Stimulated activated CD4-positive, alpha-beta T cell treated with anti-CD3 and anti-CD28 coated beads, Interleukin-15, amount 100 ng/mL, for 1 hour (primary cell): ENCODE measurements at places on chromosomes 12 and 14.

DNA sequence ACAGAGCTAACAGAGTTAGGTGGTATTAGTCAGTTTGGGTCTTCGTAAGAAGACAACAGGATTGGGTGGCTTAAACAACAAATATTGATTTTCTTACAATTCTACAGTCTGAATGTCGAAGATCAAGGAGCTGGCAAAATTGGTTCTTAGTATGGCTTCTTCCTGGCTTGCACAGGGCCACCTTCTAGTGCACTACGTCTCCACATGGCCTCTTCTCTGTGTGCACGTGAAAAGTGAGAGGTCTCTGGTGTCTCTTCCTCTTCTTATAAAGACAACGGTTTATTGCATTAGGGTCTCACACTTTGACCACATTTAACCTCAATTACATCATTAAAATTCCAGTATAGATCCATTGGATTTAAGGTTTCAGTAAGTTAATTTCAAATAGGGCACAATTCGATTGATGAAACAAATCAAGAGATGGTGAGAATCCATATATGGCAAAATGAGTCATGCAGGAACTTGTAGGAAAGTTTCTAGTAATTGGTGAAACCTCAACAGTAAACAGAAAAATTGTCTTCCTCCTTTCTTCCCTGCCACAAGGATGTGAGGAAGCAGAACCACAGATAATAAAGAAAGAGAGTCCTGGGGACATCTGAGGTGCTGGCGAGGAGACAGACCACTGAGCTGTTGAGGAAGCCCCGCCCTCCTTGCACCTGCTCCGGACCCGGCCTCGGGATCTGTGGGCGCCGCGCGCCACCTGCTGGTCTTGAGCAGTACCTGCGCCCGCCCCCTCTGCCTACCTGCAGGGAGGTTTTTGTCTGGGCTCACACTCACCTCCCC lies 846.7 kb downstream of the TMEM121 start:
- DNase-seq, result peak; percentile 63

GRCh38 chr12:95701722-95702418 lies 88.7 kb downstream of the NTN4 start:
- no peak for DNase-seq

GRCh38 chr14:58332561-58332960 lies 34.2 kb downstream of the ARID4A start:
- DNase-seq, result no peak

- DNase-seq, result no peak
Measured at GRCh38 chr12:40015345-40015744, 90.5 kb downstream of the SLC2A13 start.

GRCh38 chr12:51048661-51049251 lies 629 bp downstream of the LETMD1 start:
- no peak for DNase-seq

- no peak for DNase-seq
Measured at GRCh38 chr14:53651096-53651740, 305.4 kb downstream of the BMP4 start.

GRCh38 chr12:132056320-132056719 lies 87.8 kb downstream of the DDX51 start:
- DNase-seq, result no peak

DNA sequence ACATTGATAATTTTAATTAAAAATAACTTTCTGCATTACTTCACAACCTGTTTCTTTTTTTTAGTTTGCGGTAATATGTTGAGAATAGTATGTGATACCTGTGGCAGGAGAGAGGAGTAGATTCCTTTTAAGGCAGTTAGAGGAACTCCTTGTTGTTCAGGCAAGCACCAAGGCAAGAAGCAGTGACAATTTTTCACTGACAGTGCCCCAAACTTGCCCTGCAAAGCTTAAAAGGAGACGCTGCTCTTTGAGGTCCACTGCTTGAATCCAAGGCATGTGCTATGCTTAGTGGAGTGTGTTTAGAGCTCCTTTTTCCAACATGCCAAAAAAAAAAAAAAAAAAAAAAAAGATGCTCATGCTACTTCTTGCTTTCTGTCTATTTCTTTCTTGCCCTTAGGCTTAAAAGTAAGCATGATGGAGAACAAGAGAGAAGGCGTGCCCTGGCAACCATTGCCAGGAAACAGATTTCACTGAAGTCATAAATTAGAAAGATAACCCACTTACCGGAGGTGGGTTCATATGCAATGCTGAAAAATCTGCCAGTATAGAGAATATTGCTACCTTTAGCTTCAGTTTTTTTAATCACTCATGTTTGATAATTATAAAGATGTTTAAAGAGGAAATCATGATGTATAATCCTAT lies 58.3 kb upstream of the DYRK2 start:
- no peak for DNase-seq

GRCh38 chr12:12887471-12887870 lies 3.9 kb upstream of the GPRC5A start:
- DNase-seq, result no peak

GRCh38 chr14:102539544-102540314 lies 30.2 kb upstream of the ANKRD9 start:
- DNase-seq, result no peak

DNA sequence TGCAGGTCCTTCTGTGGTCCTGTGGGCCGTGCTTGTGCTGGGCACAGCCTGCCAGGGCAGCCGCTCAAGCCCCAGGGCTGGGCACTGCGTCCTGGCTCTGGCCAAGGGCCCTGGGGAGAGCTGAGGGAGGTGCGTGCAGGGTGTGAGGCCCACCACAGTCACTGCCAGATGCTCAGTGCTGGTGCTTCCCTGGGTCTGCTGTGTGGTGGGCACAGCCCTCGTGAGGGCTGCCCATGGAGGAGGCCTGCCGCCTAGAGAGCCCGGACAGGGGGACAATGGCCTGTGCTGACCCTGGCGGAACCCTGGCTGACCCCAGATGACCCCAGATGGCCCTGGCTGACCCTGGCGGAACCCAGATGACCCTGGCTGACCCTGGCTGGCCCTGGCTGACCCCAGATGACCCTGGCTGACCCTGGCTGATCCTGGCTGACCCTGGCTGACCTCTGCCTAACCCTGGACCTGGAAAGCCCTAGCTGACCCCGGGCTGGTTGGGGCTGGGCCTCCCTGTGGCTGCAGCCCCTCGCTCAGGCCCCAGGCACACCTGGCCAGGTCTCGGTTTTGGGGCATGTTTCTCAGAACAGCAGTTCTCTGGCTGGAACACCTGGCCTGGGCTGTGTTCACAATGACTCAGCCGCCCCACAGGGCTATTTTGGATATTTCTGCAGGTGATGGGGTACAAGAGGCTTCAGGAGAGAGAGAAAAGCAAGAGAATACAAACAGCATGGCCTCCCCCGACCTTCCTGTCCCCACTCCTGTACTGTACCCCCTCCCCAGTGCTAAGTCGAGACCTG lies 55.4 kb downstream of the TMEM121 start:
- DNase-seq, result no peak

- DNase-seq, result no peak
Measured at GRCh38 chr12:54882079-54882478, 27.8 kb downstream of the MUCL1 start.

DNA sequence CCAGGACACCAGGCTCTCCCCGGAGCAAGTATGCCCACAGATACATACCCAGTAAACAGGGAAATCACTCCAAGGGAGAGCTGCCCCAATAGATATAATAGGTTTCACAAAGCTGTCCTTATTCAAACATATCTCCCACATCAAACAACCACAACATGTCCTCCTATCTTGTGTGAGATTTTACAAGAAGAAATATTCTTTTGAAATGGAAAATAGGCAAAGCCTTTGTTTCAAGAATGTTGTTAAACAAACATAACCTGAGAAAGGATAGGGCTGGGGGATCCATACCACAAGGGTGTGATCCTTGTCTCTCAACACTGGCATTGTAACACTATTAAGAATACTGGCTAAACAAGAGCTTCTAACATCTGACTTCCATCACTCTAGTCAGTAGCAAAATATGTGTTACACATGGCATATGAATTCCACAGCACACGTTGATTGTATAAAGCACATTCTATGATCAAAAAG lies 32.9 kb downstream of the LGR5 start:
- DNase-seq, result no peak

DNA sequence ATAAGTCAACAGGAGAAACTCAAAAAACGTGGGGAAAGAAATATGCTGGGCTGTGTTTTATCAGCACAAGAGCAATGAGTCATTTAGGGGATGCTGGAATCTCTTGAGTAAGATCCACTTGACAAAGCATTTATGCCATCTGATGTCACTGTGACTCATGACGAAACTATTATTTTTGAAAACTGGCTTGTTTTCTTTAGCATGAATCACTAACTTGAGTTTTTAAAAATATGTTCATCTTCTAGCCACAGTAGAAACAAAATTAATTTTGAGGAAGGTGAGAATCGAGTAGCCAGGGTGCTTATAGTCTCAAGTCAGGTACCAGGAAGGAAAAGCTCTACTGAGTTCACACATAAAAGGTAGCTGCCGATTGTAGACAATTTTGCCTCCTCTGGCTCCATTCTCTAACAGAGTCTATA lies 456.2 kb upstream of the MGAT4C start:
- DNase-seq, result no peak

- peak; percentile 8 for DNase-seq
Measured at GRCh38 chr14:102594514-102595175, 2.2 kb downstream of the RCOR1 start.

DNA sequence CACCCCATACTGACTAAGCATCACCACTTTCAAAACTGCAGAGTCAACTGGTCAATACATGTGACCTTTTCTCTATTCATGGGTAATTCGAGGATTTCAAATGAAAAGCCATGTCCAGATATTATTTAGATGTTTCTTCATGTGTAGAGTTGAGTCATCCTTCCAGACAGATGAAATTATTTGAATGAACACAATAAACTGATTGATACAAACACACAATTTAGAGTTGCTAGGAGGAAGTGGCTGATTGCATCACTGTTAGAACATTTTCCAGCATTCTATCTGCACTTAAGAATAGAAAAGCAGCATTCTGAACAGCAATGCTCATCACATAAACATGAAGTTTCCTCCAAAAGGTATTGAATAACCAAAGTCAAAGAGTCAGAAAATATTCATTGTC lies 273.5 kb upstream of the SOX5 start:
- no peak for DNase-seq

DNA sequence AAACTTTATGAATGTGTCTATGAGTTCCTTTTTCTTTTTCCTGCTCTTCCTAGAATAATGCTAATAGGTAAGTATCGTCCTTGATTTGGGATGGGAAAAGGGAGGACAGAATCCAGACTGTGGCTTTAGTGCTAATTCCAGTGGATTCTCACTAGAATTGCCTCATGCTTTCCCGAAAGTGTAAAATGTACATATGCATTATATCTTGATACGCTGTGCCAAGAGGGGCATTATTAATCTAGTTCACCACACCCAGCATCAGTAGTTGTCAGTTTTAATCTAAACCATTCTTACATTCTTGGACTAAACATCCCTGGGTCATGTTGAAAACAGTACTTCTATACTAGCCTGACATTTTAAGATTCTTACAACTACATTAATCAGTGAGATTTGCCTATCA lies 49.3 kb downstream of the GCH1 start:
- no peak for DNase-seq

- DNase-seq, result no peak
Measured at GRCh38 chr14:30872602-30873001, 1.8 kb upstream of the COCH start.

DNA sequence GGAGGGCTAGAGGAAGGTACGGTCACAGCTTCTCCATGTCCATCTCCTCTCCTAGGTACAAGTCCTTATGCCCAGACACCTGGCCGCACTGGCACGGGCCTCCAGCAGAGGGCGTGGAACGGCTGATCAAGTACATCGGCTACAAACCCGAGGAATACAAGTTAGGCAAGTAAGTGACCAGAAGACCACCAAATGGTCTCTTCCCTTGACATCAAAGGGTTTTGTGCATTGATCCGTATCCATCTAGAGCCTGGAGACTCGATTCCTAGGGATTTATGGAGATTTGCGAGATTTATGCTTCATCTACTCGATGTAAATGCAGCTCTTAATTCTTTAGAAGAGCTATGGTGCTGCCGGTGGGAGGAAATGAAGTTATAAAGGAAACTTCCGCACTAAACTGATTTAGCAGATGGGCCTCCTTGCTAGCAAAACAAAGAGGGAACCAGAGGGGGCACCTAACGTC lies 44.2 kb downstream of the KCTD10 start:
- peak; percentile 58 for DNase-seq

DNA sequence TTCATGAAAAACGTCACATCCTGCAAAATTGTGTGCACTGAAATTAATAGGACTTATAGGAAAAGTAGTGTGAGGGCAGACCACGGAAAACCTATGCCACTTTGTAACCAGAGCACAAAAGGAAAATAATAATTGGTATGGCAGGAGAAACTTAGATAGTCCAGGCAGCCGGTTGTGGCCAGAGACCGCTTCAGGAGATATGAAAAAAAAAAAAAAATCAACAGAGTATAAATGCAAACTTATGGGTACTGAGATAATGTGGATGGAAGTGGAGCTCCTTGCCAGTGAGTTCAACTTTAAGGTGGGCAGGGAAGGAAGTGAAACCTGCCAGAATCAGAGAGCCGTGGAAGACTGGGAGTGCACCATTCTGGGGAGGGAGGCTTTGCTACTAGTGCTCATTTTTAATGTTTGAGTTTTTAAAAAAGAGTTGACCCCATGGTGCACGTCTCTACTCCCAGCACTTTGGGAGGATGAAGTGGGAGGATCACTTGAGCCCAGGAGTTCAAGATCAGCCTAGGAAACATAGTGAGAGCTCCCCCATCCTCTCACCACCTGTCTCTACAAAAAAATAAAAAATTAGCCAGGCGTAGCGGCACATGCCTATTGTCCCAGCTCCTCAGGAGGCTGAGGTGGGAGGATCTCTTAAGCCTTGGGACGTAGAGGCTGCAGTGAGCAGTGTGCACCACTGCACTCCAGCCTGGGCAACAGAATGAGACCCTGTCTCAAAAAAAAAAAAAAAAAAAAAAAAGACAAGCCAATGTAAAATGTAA lies 34.3 kb upstream of the METAP2 start:
- no peak for DNase-seq

GRCh38 chr14:65928995-65929394 lies 516.5 kb downstream of the FUT8 start:
- DNase-seq, result no peak

DNA sequence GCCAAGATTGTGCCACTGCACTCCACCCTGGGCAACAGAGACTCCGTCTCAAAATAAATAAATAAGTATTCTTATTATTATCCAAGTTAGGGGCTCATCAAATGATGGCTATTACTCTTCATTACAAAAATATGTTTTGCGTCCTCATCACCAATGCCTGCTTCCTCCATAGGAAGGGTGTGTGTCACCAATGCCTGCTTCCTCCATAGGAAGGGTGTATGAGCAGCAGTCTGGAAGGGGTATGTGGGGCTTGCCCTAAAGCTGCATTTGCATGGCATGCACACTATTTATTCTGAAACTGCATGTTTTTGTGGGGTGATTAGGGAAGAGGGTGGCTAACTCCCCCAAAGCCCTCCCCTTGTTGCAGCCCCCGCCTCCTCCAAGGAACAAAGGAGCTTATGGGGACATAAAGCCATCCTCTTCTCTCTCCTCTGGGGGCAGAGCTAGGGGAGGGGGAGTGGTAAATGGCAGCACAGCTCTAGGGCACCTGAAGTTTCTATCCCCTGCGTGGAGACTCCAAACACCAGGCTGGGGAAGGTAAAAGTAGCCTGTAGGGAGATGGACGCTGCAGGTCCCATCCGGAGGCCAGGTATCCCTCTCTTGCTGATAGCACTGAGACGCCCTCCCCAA lies 1.3 kb downstream of the CAMKK2 start:
- no peak for DNase-seq

- no peak for DNase-seq
Measured at GRCh38 chr12:120538281-120539156, 4.4 kb downstream of the RNF10 start.

GRCh38 chr14:22303589-22304195 lies 285.3 kb downstream of the DAD1 start:
- no peak for DNase-seq

GRCh38 chr14:100712490-100712889 lies 14.2 kb upstream of the DLK1 start:
- no peak for DNase-seq
